ENCODE measurements at places on chromosomes 11 and 22.
A peak's percentile ranks its signal among the peaks of the same experiment; 100 is the strongest.

DNA sequence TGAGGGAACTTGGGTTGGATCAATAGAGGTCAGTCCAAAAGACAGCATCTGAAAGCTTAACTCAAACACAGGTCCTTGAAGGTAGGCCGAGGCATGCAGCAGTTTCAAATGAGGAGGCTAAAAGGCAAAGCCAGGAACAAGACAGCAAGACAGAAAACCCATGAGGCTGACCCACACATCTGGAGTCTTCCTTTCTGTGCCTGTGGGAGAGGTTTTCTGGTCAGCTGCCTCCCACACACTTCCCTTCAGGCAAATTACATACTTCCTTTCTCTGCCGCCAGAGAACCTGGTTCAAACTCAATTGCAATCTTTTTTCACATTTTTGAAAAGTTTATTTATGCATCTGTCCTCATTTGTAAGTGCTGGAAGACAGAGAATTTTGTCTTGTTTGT is 29.8 kb upstream of the CRTAM start:
- no peak for DNase-seq

DNA sequence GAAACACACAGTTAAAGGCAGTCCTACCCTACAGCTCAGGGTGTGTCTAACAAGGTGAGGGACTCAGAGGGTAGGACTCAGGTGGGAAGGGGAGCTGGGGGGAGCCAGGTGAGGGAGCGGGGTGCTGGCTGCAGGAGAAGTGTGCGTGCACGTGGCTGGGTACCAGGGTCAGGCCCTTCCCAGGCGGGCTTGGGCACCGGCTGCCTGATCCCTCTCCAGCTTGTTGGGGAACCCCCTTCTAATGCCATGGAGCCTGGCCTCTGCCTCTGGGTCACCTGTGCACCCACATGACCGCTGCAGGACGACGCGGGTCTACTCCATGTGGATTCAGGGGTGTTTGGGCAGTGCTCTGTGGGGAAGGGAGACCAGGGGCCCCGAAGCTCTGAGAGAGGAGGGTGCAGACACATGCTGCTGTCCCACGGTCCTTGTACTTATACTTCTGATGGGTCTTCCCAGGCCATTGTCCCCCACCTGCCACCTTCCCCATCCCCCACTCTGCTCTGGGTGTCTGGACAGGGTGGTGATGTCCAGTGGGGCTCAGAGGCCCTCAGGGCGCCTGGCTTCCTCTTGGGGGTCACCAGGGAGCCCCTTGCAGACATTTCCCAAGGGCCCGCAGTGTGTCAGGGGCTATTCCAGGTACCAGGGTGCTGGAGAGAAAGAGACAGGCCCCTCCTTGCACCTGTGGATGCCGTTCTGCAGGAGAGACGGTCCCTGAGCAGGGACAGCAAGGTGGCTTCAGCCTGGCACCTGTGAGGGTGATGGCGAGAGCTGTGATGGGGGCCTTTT is 10.4 kb upstream of the MRGPRD start:
- DNase-seq: no peak

DNA sequence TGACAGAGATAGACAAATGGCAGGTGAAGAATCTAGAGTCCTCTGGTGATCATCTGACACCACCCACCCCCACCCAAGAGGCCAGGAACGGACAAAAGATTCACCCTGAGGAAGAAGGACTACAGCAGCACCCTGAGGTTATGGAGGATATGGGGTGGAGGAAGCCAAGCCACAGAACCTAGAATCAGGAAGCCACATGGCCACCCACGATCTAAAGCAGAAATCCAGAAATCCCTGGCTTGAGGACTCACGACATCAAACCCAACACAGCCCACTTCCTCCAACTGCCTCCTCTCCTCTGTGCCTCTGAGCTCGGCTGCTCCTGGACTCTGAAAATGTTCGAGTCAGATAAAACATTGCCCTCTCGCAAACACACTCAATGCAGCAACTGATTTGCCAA is 364.3 kb downstream of the SHANK2 start:
- DNase-seq: no peak

DNA sequence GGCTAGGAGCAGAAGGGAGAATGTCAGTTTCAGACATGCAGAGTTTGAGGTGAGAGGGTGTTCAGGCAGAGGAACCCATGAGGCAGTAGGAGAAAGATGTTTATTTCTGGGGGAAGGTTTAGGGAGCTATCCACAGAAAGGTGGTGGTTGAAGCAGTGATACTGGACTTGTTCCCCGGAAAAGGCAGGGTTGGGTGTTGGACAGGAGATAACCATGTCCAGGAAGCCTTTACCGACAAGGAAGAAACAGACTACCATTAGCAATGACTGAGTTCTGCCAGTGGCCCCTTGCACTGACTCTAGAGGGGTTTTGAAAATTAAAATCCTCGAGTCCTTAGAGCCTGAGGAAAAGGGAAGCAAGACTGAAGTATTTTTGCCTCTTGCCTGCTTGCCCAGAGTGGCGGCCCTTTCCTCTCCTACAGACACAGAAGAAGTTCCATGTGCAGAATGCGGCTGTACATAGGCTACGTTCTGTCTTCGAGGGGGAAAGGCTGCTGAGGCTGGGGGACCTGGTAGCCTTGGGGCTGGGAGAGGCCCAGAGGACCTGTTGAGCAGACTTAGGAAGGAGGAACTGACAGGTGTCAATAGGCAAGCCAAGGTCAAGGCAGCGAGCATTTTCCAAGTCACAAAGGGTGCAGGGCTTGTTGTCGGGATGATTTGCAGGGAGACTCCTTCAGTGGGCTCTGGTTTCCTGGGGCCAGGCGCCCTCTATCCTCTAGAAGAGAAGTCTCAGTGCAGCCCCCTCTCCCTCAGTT is 146.7 kb downstream of the LDLRAD3 start:
- no peak for DNase-seq

GRCh38 chr11:78845496-78845895 is 270.8 kb upstream of the NARS2 start:
- DNase-seq: no peak

- no peak for DNase-seq
These were observed 747.9 kb downstream of the OPCML start for GRCh38 chr11:132784441-132784840.

GRCh38 chr11:86245369-86246292 is 1.1 kb downstream of the EED start:
- peak; percentile 15 for DNase-seq

DNA sequence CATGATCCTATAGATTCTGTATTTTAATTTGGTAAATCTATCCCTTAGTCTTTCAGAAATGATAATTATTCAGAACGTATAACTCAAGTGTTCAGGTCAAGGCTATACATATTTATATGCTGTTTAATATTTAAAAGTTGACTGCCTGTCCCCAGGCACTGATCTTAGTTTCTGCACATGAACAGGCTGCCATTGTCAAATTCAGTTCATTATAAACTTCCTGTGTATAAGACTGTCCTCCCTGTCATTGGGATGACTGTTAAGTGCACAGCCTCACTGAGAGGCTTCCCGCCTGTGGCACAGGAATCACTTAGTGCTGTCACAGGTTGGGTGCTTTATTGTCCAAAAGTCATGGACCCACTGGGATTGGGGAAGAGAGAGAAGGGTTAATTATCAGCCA is 92.1 kb upstream of the TTC12 start:
- DNase-seq: no peak

DNA sequence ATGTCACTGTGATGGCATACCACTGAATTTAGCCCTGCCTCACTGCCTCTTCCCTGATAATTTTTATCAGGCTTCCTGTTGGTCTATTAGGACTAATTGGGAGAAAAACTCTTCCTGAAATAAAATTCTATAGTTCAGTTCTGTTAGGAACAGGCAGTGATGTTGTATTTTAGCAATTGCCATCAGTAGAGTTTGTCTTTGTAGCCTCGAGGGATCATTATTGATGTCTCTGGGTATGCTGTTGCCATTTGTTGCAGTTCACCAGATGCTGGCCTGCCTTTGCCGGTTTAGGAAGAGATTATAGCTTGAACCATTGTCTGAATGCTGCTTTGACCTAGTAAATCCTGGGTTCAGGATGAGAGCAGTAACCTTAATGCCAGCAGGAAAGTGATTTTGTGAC is 41.0 kb downstream of the KDM2A start:
- no peak for DNase-seq

- no peak for DNase-seq
These were observed 47.3 kb downstream of the PPFIA1 start for GRCh38 chr11:70317581-70318305.

DNA sequence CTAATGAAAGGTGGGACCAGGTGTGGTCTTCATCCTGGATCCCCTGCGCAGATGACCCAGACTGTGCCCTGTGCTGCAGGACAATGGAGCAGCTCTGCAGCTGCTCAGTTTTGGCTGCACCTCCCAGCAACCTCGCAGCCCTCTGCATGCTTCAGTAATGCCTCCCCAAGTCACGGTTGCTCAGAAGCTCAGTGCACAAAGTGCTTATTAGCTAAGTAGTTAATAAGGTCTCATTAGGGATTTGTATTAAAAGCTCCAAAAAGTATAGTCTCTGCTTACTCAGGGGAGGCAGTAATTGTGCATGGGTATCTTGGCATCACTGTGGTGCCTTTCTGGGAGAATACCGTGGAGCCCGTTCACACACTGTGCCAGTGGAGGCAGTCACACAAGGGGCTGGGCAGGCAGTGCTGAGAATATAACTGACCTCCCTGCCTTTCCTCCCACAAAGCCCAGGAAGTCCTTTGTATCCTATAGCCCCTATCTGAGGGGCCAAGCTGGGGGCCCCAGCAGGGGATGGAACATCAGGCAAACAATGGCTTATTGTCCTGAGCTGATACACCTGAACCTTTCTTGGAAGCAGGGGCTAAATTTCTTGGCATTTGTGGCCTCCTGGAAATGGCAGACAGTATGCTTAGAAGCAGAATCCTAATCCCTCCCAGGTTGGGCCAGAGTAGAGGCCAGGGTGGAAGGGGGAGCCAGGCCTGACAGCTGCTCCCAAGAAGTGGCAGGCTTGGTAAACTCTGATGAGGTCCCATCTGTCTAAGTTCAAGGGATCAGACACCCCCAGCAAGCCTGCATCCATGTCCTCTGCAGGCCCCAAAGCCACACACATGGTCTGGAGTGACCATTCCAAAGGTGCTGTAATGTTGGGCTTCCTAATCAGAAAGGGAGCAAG is 125.5 kb upstream of the PARVA start:
- DNase-seq: no peak

- DNase-seq: peak; percentile 34
These were observed 36.9 kb downstream of the PTPRJ start for GRCh38 chr11:48017105-48017830.

GRCh38 chr22:24141586-24141985 is 39.7 kb upstream of the SUSD2 start:
- peak; percentile 35 for DNase-seq

DNA sequence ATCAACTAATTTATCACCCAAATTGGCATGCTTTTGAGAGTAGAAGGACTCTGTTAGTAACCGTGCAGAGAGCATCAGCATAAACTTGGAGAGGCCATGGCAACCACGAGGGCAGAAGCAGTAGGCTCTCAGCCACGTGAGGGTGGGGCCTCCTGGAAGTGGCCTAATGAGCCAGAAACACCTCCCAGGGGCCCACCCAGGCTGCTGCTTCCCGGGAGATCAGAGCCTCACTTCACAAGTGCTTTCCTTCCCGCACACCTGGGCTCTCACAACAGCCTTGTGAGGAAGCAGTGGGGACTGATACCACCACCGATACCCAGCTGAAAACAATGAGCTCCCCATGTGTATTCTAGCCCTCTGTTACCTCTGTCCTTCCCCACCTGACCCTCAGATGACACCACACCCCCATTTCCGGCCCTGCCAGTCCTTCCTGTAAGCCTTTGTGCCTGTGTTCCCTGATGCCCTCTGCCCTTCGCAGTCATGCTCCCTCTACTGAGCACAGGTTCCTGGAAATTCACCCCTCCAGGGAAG is 17.0 kb downstream of the TRIM29 start:
- no peak for DNase-seq

DNA sequence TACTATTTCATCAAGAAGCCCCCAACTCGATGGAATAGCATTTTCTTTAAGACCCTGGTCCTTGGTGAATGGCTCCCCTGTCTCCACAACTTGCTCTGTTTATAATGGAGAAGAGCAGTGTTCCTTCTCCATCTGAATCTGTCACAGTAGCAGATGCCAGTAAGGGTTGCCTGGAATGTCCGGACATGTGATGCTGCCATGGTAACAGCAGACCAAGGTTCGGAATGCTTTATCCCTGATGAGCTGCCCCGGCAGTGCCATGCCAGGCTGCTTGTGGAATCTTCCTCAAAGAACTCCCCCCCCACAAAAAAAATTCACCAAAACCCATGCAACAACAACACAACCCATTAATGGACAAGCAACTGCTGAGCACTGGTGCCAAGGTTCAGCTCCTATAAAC is 72.5 kb downstream of the KCNC1 start:
- no peak for DNase-seq

DNA sequence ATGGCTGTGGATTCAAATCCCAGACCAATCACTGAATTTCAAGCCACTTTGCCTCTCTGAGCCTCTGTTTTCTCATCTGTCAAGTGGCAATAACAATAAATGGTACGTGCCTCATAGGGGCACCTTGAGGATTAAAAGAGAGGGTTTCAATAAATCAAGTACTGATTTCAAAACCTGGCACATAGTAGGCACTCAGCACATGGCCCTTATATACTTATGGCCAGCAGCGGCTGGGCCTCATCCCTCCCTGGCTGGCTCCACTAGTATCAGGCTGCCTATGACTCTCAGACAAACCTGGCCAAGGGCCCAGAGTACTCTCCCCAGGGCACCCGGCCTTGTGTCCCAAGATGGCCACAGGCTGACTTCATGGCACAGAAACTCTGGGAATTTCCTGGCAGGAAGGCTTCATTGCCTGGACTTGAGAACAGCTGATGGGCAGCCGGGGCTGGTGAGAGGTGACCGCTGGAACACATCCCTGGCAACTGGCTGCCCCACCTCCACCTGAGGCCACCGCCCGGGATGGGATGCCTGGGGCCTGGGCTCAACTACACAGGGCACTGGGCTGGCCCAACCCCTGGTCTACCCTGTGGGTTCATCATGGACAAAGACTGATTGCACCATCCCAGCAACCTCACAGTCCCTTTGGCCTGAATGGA is 3.4 kb downstream of the FADS3 start:
- no peak for DNase-seq

- DNase-seq: no peak
These were observed 49.9 kb downstream of the BIRC2 start for GRCh38 chr11:102396708-102397563.

GRCh38 chr11:17721242-17721999 is 2.0 kb downstream of the MYOD1 start:
- no peak for DNase-seq

DNA sequence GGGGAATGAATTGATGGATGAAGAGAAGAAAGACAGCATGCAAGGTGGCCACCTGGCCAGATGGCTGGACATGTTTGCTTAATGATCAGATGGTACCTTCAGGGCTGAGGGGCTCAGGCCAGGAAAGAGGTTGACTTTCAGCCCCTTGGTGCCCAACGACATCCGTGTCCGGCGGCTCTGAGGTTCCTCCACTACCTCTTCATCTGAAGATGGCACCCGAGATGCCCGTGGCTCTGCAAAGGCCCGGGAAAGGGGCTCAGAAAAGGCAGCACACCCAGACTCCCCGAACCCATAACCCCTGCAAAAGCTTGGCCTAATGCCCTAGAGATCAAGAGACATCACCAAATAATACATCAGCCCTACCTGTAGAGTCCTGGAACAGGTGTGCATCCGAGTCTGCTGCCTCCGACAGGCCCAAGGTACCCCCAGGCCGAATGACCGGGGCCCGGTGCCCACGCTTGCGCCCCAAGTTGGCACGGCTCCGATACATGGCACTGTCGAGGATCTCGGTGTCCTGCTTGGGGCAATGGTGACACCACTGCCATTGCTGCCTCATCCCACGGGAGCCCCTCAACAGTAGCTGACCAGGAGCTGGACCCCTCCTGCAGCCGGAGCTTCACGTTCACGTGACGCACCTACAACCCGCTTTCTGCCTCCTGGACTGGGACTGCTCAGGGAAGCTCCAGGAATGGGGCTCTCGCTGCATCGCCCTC is 22.9 kb downstream of the TNKS1BP1 start:
- no peak for DNase-seq

- DNase-seq: no peak
These were observed 96.9 kb downstream of the FAM76B start for GRCh38 chr11:95692526-95693260.

Measured in activated CD8-positive, alpha-beta memory T cell treated with anti-CD3 and anti-CD28 coated beads, Interleukin-2, amount 50 U/mL, for 4 hours (primary cell).